H4 (cell line): ENCODE measurements at places on chromosomes 2 and 18. TPM values are rescaled to one million over a fixed set of nuclear protein-coding genes. Genes with fewer than 3 reads are reported as not detected.
A peak's percentile ranks its signal among the peaks of the same experiment; 100 is the strongest.

- no peak for DNase-seq
Measured at GRCh38 chr2:223870840-223871611, 33.6 kb upstream of the AP1S3 start.

- DNase-seq, result peak; percentile 70
Measured at GRCh38 chr18:12327510-12328178, 19.6 kb downstream of the TUBB6 start.

- DNase-seq, result no peak
Measured at GRCh38 chr2:85511008-85511811, 27.8 kb upstream of the MAT2A start.

GRCh38 chr2:160401895-160402294 is 91.7 kb downstream of the RBMS1 start:
- DNase-seq, result no peak

DNA sequence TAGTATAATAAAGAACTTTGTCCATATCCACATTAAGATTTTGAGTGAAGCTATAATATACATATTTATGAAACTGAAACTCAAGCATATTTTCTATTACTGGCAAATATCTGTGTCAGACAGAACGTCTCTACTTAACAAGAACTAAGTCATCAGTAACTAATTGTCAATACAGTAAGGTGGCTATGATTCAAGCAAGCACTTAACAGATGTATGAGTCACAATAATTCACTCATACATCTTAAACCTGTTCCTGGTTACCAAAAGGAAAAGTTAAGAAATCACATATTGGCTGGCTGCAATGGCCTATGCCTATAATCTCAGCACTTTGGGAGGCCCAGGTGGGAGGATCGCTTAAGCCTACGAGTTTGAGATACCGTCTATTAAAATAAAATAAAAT is 96.0 kb downstream of the SOS1 start:
- no peak for DNase-seq

The TUBB8B gene
- total RNA-seq, result not detected in 2 replicates

The SCN9A gene
- total RNA-seq, result 3.3 and 3.9 TPM in 2 replicates

DNA sequence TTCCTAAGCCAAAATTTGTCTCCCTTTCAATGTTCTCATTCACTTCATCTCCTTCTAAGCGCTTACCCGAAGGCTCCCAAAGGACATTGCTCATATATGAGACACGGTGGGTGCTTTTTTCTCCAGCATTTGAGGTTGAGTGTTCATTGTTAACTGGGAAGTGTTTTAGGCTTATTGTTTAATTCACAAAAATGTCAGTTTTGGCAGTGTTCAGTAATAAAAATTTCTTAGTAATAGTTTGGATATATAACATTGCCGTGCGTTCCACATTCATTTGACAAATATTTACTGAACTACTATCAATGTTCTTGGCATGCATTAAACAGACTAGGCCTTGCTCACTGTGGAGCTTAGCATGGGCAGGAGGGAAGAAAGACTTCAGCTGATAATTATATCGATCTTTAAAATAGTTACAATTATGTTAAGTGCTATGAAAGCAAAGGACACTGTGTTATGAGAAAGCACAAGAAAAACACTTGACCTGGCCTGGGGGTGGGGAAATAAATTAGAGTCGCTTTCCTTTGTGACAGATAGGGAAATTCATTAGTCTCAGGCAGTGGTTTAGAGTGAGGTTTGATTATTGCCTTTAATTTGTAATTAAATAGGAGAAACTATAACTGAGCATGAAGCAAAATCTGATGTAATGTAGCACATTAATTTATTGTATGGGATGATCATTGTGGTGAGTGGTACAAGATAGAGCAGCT is 82.2 kb upstream of the DOCK10 start:
- no peak for DNase-seq

The CRACDL gene
- 0.08 TPM in 1 of 2 replicates, not detected in the other for total RNA-seq

DNA sequence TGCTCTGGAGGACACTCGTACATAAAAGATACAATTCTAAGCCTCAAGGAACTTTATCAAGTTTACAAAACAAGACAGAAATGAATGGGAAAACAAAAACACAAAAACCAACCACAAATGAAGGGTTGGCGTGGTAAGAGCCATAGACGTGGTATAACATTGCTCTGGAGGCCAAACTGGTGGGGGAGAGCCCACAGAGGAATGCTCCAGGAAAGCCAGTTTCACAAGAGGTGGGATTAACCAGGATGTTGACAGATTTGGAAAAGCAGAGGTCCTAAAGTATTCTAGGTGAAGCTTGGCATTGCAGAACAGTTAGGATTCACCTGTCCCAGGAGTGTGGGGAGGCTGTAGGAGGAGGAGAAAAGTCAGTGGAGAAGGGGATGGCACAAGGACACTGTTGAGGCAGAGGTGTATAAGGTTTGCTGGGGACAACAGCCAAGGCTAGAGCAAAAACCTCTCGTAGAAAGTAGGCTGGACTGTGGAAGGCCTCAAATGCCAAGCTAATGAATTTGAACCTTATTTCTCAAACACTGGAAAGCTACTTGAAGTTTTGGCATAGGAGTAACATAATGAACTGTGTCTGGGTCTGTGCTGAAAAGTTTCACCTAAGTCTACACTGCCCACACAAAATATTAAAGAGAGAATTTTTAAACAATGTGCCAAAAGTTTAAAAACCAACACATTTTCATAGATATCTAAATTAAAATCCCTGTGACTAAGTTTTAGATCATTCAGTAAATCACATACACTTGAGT is 135.1 kb downstream of the THADA start:
- DNase-seq, result no peak

The DUSP11 gene
- 36.8 and 37.5 TPM in 2 replicates for total RNA-seq

GRCh38 chr18:65409261-65409660 is 341.6 kb upstream of the CDH7 start:
- no peak for DNase-seq

DNA sequence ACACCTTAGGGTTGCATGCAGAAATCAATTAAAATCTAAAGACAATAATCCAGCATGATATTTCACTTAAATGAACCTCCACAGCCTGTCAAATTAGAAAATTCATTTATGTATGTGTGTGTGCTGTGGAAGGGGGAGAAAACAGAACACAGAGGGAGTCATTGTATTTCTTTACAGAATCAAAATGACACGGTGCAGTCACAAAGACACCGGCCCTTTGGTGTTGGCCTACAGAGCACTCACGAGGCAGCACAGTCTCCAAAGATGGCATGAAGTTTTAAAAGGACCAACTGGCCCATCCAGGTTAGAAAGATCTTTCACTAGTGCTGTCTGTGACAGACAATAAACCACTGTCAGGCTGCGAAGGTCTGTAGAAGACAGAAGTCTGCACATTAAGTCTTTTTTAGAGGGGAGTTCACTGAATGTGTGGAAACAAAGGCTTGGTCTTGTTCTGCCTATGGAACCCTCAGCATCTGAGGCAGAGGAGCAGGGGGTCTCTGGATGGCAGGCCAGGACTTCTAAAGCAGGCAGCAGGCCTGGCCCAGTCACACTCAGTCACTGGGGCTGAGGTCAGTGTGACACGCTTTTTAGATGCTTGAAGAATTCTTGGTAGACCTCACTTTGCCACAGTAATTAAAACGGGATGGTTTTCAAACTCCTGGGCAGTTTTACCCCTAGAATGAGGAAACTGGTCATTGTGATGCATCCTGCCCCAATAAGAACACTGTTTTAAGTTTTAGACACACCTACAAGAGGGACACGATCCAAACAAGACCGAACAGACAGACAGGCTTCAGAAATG is 184.9 kb downstream of the AFF3 start:
- no peak for DNase-seq

DNA sequence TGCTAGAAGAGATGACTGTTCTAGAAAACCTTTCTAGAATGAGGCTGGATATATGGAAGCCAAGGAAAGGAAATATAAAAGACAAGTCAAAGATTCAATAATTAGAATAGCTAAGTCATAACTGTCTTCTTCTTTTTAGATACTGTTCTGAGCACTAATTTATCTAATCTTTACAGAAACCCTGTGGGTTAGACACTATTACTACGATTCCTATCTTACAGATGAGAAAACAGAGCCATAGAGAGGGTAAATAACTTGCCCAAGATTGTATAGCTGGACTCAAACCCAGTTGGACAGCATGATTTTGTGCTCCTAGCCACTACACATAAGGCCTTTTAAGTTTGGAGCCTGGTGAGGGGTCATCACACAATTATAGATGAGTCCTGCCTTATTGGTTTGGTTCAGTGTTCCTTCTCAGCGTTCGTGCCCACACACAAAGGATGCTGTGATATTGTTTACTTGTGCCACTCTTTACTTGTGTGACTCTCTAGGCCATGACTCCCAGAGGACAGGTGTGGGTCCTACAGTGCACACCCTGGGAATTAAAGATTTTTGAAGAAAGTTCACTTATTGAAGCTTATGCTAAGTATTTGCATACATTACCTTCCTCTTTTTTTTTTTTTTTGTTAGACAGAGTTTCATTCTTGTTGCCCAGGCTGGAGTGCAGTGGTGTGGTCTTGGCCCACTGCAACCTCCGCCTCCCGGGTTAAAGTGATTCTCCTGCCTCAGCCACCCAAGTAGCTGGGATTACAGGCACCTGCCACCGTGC is 153.7 kb downstream of the PRKCE start:
- no peak for DNase-seq

DNA sequence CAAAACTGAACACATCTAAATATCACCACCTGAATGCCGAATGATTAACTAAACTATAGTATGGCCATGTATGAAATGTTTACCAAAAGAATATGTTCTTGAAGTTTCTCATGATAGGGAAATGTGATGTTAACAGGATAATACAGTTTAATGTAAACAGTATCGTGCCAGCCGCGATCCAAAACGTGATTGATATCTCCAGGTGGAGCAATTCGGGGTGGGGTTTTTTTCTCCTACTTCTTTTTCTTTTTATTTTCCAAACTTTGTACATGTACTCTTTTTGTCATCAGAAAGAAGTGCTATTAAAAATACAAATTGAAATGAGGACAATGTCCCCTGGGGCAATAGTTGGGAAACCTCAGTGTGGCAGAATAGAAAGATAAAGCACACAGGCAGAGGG is 4.0 kb upstream of the BIN1 start:
- DNase-seq, result no peak

DNA sequence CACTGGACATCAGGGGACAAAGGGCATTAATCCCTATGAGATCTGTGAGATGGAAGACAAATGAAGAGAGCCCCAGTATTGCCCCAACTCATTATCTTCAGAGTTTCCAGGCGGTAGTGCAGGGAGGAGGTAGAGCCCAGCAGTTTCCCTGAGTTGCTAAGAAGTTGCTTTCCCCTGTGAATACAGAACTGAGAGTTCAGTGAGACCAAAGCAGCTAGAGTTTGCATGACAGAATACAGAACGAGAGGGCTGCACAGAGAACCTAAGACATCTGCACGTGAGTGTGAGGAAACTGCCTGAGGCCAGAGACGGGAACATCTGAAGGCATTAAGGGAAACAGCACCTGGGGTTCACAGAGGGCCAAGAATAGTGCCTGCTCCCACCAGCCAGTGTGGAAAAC is 18.1 kb upstream of the PGAP1 start:
- no peak for DNase-seq

DNA sequence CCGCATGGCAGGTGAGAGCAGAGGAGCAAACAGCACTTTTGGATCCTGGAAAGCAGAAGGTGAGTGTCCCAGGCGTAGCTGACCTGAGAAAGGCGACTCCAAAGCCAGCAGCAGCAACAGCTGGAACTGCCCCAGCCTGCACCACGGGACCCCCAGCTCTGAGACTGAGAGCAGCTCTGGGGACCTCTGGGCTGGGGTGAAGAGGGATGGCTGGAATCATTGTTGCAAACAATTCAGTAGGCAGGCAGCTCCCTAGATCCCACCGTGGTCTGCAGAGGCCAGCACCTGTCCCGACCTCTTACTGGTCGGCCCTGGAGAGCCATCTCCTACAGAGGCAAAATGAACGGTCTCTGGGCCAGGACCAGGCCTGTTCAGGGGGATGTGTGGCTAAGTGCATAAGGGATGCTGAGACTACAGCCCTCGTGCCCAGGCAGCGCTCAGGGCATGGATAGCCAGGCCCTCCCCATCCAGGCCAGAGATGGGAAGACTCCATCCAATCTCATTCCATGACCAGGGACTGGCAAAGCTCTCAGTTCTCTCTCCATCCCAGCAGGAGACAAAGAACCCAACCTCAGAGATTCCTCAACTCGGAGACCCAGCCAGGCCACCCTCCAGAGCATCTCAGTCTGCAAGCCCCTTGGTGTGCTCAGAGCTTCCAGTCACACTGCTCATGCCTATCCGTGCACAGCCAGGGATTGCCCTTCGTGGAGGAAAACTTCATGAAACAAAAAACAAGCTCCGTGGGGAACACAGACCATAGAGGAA is 38.2 kb upstream of the ALPP start:
- DNase-seq, result no peak

The MOCOS gene
- 18.7 and 19.0 TPM in 2 replicates for total RNA-seq

The SS18 gene
- total RNA-seq, result 80.7 and 92.0 TPM in 2 replicates

GRCh38 chr18:28875059-28875458 is 698.1 kb upstream of the CDH2 start:
- no peak for DNase-seq
